ENCODE measurements at places on chromosomes 5 and 9.

DNA sequence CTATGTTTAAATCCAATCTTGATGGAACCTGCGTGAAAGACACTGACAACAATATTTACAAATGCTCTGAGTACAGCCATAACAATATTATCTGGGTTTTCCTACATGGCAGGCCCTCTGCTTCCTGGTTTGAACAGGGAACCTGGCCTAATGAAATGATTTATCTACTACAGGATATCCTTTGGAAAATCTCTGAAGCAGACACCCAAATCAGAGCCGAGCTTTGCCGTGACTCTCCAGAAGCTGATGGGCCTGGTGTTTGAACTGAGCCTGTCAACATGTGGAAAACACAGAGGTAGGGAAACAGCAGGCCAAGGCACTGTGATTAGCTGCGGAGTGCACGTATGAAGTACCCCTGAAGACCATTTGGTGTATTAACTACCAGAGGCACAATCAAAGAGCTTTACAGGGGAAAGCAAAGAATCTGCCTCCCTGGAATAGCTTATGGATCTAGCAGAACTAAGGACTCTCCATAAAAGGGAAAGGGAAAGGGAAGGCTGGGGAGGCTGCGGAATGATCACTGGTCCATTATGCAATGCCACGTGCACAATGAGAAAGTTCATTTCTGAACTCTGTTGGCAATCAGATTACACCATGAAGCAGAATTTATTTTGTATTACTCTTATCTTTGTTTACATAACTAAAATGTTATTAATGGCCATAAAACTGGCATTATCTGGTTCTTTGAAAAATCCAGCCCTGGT lies 321.9 kb downstream of the EBF1 start:
- no peak for DNase-seq

DNA sequence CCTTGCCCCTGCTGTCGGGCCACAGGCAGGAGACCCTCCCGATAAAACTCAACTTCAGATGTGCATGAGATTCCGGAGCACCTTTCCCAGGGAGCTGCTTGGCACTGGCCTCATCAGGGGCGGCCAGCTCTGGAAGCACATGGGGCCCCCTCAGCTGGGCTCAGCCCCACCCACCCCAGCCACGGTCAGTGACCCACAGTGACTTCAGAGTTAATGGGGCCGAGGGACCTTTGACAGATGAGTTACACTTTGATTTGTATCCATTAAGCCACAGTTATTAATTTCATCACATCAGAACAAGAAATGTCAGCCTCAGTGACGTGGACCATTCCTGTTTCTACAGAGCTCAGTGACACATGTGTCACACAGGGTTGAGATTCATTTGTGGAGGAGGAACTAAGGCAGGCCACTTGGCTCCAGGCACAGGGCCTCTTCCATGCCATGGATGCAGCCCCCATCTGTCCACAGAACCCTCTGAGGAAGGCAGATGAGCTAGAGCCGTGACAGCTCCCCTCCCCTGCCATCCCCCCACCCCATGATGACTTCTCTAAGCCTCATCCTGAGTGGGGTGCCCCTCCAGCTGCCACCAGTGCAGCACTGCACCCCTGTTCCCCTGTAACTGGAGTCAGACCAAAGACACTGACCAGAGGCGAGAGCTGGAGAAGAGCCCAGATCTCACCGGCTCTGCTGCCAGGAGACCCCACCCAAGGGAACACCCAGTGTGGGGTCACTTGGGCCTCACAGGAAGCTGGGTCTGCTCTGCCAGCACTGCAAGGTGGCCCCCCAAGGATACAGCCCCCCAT lies 69.4 kb upstream of the ADAMTS2 start:
- DNase-seq, result no peak

DNA sequence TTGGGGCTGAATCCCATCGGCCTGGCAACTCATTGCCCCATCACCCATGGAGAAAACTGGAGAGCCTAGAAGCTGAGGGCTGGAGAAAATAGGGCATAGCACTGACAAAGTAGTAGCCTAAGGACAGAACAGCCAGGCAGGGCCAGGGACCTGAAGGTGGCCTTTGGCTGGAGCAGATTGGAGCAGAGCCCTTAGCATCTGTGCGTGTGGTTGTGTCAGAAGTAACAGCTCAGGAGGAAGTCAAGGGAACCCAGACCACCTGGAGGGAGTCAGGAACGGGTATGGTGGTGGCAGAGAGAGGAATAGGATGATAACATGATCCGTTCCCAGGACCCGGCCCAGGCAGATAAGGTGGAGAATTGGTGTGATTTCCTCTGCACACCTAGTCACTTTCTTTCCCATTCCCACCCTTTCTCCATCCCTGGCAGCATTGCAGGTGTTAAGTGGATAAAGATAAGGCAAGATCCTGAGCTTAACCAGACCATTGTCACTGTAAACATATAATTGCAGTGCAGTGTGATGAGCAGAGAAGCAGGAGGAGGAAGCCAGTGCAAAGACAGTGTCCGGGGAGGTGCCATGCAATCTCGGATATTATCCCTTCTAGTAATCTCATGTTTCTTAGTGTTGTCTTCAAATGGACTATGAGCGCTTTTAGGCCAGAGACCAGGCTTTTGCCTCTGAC lies 67.0 kb downstream of the NDFIP1 start:
- no peak for DNase-seq

GRCh38 chr5:181121675-181122561 lies 9.1 kb downstream of the OR2V1 start:
- DNase-seq, result no peak

DNA sequence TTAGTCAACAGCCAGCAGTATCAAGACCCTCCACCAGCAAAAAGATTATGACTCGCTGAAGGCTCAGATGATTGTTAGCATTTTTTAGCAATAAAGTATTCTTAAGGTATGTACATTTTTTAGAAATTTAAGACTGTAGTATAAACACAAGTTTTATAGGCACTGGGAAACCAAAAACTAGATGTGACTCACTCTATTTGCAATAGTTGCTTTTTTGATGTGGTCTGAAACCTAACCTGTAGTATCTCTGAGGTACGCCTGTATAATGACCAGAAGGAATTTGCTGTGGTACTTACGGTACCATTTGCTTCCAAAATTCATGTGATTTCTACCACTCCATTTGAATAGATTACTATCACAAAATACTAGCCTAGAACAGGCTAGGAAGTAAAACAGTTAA lies 60.8 kb downstream of the WDR41 start:
- DNase-seq, result no peak

GRCh38 chr9:105245891-105246161 lies 1.4 kb downstream of the SLC44A1 start:
- no peak for DNase-seq

DNA sequence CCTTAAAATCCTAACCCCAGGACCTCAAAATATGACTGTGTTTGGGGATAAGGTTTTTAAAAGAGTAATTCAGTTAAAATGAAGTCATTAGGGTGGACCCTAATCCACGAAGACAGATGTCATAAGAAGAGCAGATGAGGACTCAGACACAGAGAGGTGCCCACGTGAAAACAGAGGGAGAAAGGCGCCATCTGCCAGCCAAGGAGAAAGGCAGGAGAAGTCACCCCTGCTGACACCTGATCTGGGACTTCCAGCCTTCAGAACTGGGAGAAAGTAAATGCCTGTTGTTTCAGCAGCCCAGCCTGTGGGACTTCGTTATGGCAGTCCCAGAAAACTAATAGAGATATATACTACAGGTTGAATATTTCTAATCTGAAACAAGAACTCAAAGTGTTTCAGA lies 67.4 kb downstream of the ROR2 start:
- DNase-seq, result no peak

DNA sequence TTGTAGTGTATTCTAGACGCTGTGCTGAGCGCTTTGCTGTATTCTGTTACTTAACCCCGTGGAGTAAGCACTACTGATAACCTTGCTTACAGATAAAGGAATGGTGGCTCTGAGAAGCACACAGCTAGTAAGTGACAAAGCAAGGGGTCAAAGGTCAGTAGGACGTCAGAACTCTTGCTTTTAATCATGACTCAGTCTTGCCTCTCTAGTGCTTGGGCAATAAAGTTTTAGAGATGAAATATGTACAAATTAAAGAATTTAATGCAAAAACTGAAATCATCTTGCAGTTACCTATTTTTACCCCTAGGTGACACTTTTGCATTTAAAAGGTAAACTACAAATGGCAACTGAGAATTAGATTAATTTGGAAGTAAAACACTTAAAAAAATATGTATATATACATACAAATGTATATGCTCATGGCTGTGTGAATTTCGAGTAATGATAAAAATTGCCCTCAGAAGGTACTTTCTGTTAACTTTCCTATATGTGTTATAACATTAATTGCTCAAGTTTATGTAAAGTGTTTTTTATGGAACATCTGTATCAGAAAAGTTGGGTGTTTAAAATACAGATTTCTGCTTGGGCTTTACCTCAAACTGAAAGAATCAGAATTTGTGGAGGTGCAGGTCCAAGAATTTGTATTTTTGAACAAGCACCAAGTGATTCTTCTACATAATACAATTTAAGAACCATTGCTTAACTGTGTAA lies 175.1 kb upstream of the DAB2 start:
- DNase-seq, result no peak

- no peak for DNase-seq
These were observed 37.7 kb downstream of the PCDHAC2 start for GRCh38 chr5:141003791-141004611.

GRCh38 chr9:114097613-114098020 lies 1.5 kb downstream of the KIF12 start:
- DNase-seq, result no peak

DNA sequence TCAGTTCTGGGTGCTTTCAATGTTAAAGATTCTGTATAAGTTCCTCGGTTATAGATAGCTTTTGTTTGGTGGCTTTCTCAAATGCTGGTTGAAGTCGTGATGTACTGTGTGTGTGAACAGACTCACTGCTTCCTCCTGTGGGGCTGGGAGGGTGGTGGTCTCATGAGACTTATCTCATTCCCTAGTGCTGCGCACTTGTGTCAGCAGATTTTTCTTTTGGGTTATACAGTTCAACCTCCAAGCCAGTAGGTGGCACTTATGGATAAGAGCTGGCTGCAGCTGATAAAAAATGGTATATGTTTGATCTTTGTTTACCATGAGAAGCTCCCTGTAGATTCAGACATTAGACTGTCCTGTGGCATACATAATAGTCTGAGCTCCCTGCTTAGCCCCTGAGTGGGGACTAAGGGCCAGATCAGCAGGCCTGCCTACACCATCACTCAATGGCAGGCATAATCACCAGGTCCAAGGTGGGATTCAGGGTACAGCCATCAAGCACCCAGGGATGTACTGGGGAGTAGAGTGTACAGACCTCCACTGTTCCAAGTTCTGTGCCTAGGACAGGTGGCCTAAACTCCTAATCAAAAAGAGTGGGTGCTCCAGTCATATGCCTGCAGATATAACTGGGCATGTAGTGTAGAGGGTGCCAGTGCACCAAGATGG lies 174.2 kb downstream of the OXCT1 start:
- DNase-seq, result no peak

- DNase-seq, result no peak
These were observed 32.9 kb downstream of the FRMD3 start for GRCh38 chr9:83505282-83505681.

GRCh38 chr5:67908126-67908765 lies 307.3 kb upstream of the PIK3R1 start:
- DNase-seq, result no peak

GRCh38 chr9:89753472-89754055 lies 148.8 kb downstream of the GADD45G start:
- no peak for DNase-seq

DNA sequence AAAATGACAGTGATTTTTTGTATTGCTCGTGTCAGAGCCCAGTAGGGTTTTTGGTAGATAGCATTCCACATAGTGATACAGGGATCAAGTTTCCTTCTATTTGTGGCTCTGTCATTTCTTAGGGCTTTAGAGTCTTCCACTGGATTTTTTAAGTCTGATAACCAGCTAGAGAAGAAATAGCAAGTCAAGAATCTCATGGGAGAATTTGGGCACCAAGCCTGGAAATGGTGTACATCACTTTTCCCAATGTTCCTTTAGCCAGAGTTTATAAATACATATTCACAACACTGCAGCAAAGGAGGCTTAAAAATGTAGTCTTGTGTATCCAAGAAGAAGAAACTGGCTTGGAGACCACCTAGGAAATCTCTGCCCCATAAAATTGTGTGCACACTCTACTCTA lies 647.1 kb upstream of the KLF4 start:
- no peak for DNase-seq

- DNase-seq, result no peak
These were observed 56.2 kb downstream of the TIMD4 start for GRCh38 chr5:156906807-156907206.

GRCh38 chr5:172776235-172776594 lies 5.2 kb upstream of the DUSP1 start:
- no peak for DNase-seq

DNA sequence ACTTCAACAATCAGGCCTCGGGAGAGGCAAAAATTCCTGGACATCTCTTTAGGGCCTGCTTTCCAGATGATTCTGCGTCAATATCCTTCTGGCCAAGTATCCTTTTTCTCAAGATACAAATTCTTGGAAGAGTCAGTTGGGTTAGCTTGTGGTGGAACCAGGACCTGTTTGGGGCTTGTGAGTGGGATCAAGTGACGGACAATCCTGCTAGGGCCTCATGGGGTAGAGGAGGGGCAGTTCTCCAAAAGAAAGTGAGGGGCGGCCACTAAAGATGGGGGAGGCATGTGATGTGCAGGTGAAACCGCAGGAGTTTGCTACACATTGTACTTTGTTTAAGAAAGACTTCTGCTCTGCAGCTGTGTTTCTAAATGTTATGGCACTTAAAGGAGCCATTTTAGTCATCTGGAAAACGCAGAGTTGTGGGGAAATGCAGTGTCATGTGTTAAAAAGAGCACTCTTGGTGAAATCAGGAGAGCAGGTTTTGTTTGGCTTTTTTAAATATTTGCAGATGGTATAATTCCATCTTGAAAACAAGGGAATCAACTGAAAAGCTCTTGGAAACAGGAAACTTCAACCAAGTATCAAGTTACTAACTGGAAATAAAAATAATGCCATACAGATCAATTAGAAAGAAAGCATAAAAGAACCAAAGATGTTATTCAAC lies 27.4 kb upstream of the GSN start:
- DNase-seq, result no peak

GRCh38 chr5:155794795-155795194 lies 532.2 kb upstream of the SGCD start:
- no peak for DNase-seq

DNA sequence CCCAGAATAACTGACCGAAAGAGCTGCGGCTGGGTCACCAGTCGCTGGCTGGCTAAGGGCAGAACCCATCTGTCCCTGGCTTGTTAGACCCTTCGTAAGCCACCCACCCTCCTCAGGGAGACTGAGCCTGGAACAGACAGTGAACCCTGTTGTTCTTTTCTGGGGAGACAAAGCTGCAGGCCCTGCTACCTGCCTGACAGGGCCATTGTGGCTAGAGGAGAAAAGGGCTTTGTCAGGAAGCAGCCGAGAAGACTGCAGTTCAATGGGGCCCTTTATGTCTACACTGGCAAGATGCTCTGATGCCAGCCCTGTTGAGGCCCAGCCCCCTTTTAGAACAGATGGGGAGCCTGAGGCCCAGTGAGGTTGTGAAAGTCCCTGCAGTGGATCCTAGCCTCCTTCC lies 3.7 kb upstream of the NIPAL4 start:
- DNase-seq, result no peak

DNA sequence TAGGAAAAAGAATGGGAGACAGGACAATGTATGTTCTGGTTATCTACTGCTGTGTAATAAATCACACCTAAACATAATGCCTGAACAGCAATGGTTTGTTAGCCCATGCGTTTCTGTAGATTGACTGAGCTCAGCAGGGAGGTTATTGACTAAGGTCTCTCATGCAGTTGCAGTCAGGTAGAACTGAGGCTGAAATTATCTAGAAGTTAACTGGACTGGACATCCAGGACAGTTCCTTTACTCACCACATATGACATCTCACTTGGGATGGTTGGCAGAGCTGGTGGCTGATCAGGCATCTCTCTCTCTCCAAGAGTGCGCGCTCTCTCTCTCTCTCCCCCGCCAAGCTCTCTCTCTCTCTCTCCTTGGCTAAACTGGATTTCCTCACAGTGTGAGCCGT lies 8.9 kb upstream of the FOXB2 start:
- no peak for DNase-seq
